ENCODE measurements at places on chromosomes 11 and 22.

DNA sequence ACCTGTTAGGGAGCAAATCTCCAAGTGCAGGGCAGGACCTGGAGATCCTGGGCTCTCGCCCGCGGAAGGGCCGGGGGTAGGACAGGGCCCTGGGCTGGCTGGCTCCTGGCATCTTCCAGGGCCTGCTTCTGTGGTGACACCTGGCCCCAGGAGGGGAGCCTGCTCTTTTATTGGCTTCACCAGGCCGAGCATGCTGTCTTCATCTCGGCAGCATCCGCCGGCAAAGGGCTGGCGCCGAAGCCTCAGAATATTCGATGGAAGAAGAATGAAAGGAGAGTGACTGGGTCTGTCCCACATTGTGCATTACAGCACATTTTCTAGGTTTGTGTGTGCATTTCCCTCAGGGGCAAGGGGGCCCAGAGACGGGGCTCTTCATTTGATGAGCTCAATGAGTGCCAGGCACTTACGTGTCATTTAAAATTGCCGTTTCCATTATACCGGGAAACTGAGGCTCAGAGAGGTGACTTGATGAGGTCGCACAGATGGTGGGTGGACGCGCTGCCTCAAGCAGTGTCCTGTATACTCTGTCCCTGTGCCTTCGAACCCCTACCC, 70.0 kb downstream of the RBX1 start:
- DNase-seq = no peak

DNA sequence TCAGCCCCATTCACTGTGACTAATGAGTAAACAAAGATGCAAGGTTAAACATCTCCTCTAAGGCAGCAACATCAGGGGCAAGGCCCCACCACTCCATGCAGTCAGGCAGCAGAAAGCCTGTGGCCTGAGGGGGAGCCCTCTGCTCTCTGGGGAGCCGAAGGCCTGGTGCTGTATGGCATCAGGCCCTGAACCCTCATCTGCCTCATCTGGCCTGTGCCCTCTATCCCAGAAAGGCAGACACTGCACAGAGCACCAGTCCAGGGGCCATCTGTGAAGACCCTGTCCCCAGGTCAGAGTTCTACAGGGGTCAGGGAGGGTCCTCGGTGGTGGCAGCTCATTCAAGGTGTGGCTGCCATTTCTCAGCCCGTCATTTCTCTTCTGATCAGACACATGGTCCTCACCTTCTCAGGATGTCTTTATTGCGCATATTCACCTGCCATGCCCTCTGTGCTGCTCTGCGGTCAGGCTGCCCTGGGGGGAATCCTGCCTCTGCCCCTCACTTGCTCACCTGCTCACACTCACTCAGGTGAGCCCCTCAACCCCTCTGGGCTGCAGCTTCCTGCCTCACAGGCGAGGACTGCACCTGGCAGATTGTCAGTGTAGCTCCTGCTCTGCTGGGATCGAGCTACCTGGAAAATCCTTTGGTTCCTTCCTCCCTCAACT, 103.1 kb upstream of the PITPNB start:
- DNase-seq = no peak

DNA sequence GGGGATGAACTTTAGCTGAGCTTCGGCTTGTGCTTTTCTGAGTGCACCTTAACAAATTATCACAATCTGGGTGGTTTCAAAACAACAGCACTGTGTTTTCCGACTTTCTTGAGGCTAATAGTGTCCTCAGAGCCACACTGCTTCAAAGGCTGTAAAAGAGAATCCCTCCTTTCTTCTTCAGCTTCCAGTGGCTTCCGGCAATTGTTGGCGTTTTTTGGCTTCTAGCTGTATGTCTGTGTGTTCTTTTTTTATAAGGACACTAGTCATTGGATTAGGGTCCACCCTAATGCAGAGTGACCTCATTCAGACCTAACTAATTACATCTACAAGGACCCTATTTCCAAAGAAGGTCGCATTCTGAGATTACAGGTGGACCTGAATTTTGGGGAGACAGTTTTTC, 30.6 kb downstream of the KIAA1671 start:
- DNase-seq = no peak

GRCh38 chr11:121479698-121480238, 27.0 kb upstream of the SORL1-AS1 start:
- no peak for DNase-seq

All from GM12864 (cell line).